Effector CD4-positive, alpha-beta T cell (primary cell): ENCODE measurements at places on chromosomes 16 and 17.
A peak's percentile ranks its signal among the peaks of the same experiment; 100 is the strongest.

- DNase-seq = no peak
Measured at GRCh38 chr17:61897548-61898180, 30.1 kb downstream of the INTS2 start.

- no peak for DNase-seq
Measured at GRCh38 chr16:87342978-87343752, 26.0 kb upstream of the C16orf95 start.

- no peak for DNase-seq
Measured at GRCh38 chr17:50629902-50630301, 4.8 kb upstream of the ABCC3 start.

- DNase-seq = no peak
Measured at GRCh38 chr17:38861399-38861843, 7.9 kb upstream of the RPL23 start.

DNA sequence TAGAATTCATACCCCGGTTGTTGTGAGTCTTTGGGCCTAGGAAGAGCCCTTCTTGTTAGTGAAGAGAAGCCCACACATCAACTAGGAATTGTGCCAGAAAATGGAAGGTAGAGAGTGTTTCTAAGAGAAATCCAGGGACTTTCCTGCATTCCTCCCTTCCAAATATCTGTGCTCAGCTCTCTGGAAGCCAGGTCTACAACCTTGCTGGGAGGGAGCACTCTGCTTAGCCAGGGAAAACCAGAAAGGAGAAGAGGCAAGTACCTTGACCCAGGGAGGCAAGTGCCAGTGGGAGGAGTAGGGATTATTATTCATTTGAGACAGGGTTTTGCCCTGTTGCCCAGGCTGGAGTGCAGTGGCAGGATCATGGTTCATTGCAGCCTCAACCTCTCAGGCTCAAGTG lies 48.4 kb upstream of the TAC4 start:
- DNase-seq = no peak

GRCh38 chr16:51834794-51835193 lies 683.7 kb upstream of the SALL1 start:
- DNase-seq = no peak

GRCh38 chr16:67184995-67185650 lies 1.4 kb upstream of the MATCAP1 start:
- DNase-seq = peak; percentile 82

GRCh38 chr17:34525651-34526050 lies 53.7 kb upstream of the TMEM132E start:
- DNase-seq = no peak

DNA sequence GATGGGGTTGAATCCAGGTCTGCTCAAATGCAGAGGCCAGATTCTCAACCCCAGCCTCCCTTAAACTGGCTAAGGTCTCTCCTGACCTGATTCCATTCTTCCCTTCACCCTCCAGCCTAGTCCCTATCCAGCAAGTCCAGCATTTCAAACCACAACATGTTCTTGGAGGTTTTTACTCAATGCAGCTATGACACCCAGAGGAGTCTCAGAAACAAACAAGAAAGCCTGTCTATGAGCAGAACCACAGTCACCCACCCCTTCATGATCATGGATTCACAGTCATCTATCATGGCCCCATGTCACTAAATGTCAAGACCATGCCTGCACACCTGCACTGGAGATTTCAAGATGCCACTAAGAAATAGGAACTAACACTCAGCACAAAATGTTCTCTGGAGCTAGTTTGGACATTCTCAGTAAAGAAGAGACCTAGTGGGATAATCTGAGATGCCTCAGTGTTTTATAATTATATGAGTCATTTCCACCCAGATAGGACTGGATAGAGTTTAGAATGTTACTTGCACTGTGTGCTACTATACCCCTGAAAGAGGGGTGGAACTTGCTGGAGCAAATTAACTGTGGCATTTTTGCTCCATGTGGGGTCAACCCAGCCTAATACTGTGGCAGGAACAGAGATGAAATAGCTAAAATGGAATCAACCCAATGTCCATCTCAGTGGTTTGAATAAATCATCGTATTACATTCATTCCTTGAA lies 9.5 kb upstream of the METTL22 start:
- no peak for DNase-seq

GRCh38 chr17:39979893-39980350 lies 685 bp upstream of the PSMD3 start:
- no peak for DNase-seq

DNA sequence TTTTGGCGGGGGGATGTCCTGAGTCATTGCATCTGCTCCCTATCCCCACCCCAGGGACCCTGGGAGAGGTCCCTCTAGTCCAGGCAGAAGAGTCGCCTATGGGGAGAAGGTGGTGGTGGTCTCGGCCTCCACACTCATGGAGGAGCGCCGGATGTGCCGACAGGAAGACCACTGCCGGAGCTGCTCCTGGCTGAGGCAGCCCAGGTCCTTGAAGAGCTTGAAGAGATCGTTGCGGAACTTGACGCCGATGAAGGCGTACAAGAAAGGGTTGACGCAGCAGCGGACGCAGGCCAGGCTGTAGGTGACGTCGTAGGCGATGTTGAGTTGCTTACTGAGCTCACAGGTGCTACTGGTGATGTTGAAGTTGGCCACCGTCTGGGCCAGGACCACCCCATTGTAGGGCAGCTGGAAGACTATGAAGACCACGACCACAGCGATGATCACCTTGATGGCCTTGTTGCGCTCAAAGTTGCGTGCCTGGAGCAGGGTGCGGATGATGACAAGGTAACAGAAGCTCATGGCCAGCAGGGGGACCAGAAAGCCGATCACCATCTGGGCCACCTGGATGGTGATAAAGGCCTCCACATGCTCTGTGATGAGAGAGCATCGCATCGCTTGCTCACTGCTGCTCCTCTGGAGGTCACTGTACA lies 10.5 kb downstream of the CCR7 start:
- no peak for DNase-seq

GRCh38 chr16:54977211-54977610 lies 46.5 kb downstream of the IRX5 start:
- DNase-seq = no peak

GRCh38 chr16:23005951-23006350 lies 143.3 kb downstream of the USP31 start:
- DNase-seq = no peak
